ENCODE measurements at places on chromosomes 16 and 17.

DNA sequence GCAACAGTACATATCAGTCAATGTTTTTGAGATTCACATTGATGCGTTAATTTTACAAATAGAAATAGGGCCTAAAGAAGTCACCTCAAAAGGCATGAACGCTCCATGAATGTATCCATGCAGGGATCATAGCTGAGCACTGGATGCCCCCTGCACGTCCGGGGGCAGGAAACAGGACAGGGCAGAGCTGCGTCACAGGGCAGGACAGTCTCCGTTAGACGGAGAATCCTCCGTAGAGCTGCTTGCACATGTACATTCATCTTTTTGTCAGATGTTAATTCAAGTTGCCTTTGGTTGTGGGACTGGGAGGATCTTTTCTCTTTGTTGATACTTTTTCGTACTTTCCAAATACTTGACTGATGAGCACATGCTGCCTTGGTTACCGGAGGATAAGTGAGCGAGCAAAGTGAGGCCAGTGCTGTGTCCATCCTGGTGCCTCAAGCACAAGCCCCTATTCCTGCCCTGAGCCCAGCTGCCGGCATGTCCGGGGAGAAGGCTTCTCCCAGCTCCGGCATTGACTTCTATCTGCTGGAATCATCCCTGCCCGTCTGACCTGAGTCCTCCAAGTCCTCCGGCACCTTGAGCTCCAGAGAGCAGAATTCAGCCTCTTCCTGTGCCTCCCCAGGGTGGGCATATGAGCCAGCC, 15.0 kb downstream of the GAA start:
- no peak overlapping the region for H3K27ac ChIP-seq
- DNase-seq = no peak
- no peaks in the 10 kb centered on the region for H3K4me1 ChIP-seq
- H3K4me3 ChIP-seq = no peak overlapping the region
- H3K27me3 ChIP-seq = peaks cover 13% of the 10 kb centered on the region

DNA sequence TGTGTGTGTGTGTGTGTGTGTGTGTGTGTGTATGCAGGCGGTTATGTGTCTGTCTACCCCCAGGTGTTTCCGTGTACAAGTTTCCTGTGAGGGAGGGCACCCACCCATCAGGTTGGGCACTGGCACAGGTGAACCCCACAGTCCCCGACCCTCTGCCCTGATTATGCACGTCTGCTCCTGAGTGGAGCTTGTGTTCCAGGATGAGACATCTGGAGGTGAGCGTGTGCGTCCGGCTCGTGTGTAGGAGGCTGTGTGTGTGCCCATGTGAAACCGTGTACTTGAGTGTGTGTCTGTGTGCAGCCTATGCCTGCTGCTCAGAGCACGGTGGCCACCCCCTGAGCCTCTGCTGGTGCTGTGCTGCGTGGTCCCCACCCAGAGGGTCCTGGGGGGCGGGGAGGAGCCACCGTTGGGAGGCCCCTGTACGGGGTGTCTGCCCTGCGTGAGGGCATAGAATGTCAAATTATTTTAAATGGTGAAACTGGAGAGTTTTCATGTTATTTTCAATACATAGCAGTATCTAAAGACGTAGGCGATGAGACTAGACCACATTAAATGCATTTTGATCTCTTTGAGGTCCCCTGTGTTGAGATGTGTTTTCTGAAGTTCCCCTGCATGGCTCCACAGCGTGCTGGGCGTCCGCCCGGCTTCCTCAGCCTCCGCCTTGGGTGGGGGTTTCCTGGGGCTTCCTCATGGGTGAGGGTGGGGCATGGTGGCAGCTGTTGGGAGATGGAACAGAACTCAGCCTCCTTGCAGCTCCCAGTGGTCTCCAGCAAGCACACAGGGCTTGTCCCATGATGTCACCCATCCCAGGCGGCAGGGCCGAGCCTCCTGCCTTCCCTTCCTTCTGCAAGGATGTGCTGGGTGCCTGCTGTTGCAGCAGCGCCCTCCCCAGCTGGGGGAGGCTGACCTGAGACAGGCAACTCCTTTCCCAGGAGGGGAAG, 43.4 kb downstream of the KCNJ12 start:
- H3K4me3 ChIP-seq = no peak overlapping the region
- H3K27me3 ChIP-seq = no peaks in the 10 kb centered on the region
- H3K4me1 ChIP-seq = no peaks in the 10 kb centered on the region

DNA sequence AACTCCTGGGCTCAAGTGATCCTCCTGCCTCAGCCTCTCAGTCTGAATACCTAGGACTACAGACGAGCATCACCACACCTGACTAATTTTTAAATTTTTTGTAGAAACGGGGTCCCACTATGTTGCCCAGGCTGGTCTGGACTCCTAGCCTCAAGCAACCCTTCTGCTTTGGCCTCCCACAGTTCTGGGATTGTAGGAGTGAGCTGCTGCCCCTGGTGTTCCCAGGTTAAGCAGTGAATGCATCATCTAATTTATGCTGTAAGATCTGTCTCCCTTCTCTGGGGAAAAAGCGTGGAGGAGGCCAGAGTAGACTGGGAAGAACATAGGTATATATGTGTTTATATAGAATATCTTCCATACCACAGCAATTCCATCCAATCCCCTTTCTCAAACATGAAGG, 6.6 kb upstream of the N4BP1 start:
- no peak overlapping the region for H3K27ac ChIP-seq
- H3K36me3 ChIP-seq = no peaks in the 10 kb centered on the region
- DNase-seq = no peak
- H3K4me3 ChIP-seq = no peak overlapping the region
- peaks cover 7% of the 10 kb centered on the region for H3K4me1 ChIP-seq

DNA sequence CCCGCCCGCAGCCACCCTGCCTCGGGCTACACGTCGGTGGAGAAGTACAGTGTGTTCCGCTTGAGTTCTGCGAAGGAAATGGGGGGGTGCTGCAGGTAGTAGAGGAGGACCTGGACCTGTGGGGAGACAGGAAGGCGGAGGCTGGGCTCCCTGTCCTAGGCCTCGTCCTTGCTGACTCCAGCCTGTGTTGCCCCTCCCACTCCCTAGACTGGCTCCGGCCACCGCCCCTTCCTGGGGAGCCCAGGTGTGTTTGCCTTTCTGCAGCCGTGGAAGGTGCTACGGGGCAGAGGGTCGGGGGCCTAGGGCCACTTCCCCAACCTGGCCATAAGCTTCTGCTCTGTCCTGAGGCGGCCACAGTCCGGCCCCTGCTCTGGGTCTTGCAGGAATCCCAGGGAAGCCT, 9.1 kb downstream of the TIMM22 start:
- DNase-seq = no peak
- peaks cover 40% of the 10 kb centered on the region for H3K36me3 ChIP-seq
- H3K27ac ChIP-seq = no peak overlapping the region
- H3K4me3 ChIP-seq = no peak overlapping the region
- H3K27me3 ChIP-seq = no peaks in the 10 kb centered on the region

DNA sequence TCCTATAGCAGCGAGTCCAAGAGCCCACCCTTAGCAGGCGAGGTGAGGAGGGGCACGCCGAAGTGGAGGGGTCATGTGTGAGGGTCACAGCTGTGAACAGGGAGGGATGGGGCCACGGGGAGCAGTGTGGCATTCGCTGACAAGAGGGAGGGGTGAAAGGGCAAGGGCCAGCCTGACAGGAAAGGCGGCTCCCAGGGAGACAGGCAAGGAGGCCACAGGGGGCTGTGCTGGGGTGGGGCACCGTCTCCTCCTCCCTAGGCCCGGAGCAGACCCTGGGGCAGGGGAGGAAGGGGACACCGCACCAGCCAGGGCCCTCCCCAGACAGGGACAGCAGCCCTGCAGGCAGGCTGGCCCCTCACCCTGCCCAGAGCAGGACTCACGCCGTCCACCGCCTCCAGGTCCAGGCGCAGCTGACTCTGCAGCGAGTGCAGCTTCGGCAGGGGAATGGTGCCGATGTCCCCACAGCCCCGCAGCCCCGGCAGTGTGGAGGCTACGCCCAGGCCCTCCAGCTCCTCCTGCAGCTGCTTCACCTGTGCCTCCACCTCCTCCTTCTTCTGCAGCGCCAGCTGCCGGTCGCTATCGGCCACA, 15.1 kb downstream of the GNPTG start:
- no peaks in the 10 kb centered on the region for H3K4me1 ChIP-seq
- H3K36me3 ChIP-seq = peaks cover 34% of the 10 kb centered on the region
- no peak overlapping the region for H3K4me3 ChIP-seq
- no peak overlapping the region for H3K27ac ChIP-seq
- no peak for DNase-seq
- no peaks in the 10 kb centered on the region for H3K27me3 ChIP-seq
